ENCODE measurements at places on chromosomes 3 and 15.

- DNase-seq = no peak
Measured at GRCh38 chr3:143480344-143480743, 360.8 kb downstream of the CHST2 start.

GRCh38 chr3:118412503-118412902, 622.1 kb downstream of the IGSF11 start:
- no peak for DNase-seq

- peak; percentile 38 for DNase-seq
Measured at GRCh38 chr3:197736010-197736490, 654 bp downstream of the RUBCN start.

DNA sequence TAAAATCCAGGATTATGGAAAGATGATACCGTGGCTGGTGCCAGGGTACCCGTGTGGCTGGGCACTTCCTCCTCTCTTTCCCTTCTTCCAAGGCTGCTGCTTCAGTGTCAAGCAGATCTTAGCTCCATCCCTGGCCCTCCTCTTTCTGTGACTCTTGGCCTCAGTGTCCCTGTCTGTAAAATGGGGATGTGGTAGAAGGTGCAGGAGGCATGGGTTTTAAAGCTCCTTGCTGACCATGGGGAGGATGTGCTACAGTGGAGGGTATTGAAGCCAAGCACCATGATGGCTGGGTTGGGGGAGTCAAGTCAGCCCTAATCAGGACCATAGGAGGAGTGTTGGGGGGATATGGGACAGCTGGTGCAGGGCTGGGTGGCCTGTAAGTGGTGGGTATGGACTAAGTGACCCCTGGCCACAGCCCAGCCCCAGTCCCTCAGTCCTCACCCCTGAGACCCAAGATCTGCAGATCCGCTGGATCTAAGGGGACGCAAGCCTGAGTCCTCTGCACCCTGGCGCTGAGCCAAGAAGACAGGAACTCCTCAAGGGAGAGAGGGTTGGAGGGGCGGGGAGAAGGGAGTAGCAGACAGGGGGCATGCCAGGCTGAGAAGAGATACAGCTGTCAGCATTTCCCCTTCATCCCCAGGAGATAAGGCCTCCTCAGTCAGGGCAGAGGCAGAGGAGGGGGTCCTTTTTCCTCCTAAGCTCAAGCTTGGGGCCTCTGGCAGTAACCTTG, 12.0 kb downstream of the PTH1R start:
- DNase-seq = peak; percentile 44

DNA sequence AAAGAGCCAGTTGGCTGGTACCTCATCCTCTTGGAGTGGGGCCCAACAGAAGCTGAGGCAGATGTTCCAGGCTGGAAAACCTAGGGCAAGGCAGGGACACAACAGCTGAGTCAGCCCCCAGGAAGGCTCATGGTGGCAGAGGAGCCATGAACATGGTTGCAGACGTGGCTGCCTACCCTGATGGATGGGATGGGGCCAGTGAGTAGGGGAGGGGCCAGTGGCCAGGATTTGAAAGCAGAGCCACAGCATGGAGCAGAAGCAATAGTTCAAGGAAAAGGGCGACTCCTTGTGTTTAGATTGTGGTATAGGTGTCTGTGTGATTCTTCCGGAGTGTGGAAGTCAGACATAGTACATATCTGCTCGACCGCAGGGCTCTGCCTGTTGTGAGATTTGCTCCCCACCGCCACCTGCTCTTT, 24.2 kb downstream of the PXYLP1 start:
- peak; percentile 17 for DNase-seq

DNA sequence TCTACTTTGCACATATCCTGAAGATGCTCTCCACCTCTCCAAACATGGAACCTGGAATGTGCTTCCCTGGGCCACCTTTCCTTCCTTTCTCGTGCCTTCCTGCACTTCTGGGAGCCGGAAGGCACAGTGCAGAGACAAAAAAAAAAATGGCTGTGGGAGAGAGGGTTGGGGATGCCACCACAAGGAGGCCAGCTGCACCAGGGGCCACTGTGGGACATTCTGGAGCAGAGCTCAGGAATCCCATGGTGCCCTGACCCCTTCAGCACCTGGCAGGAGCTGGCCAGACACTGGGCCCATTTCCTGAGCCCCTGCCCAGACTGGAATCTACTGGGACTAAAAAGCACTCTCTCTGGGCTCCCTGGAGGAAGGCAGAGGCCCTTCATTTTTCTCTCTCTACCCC, 7.9 kb upstream of the BCL2L10 start:
- no peak for DNase-seq

DNA sequence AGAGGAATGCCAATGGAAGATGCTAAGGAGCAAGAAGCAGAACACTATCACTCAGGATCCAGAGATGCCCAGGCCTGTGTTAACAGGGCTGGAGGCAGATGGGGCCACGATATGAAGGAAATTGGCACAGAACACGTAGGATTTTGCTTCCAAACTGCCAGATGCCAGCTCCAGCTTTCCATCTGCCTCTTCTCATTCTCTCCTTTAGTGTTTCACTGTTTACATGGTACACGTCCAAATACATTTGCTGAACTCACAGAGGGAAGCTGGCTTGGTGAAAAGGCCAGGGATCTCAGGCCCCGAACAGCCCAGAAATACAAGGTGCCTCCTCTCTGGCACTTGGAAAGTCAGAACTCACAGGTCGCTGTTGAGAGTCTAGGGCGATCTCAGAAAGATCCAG, 187.0 kb downstream of the NTRK3 start:
- no peak for DNase-seq

DNA sequence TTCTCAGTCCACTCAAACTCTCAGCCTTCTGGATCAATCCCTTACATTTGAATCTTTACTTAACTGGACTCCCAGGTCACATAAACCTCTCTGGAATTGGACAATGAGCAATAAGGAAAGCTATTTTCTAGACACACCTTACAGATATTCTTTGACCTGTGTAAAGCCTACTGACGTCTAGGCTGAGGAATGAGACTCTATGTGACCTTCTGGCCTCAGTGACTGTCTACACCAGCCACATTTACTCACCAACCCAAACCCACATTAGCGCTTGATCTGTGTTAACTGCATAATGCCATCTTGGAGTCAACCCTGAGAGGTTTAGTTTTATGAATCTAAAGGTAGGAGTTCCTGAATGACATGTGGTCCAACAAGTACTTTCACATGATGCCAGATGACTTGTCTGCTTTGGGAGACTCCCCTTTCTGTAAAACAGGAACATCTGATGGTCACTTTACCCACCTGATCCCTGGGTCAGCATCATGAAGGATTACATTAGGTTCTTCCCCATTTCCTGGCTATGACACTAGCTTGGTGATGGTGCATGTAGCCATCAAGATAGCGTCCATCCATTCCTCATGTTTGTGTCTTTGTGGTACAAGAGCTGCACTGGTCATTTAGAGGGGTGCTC, 11.4 kb upstream of the COMMD2 start:
- DNase-seq = no peak

GRCh38 chr3:25593001-25593400, 71.7 kb downstream of the TOP2B start:
- no peak for DNase-seq

- peak; percentile 16 for DNase-seq
Measured at GRCh38 chr3:197331131-197331530, 32.7 kb upstream of the DLG1 start.

- no peak for DNase-seq
Measured at GRCh38 chr3:130971208-130971607, 55.4 kb downstream of the ASTE1 start.

DNA sequence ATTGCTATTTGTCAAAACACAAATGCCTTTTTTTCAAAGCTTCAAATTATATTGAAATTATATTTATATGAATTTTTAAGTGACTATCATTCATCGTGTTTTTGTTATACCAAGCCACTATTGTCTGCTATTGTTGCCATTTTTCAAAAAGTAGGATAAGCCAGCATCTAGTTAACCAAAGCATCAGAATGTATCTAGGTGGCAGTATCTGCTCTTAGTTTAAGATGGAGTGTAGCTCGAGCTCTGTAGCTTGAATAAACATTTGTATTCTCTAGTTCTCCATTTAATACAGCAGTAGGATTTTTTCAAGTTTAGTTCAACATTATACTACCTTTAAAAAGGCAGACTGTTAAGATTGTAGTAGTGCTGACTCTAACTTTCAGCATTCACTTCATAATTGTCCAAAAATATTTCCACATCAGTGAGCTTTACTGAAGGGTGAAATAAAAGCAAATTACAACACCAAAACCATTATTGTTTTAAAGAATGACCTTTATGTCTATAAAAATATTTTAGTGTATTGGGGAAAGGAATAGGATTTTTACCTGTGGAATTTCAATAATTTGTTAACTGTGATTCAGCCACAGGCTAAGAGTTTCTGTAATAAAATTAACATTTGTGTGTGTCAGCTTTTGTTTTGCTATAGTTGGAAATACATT, 19.6 kb upstream of the C15orf61 start:
- DNase-seq = peak; percentile 38

All from hematopoietic multipotent progenitor cell treated with erythropoietin and hydrocortisone succinate and interleukin-3 and kit ligand, for 8 days (in vitro differentiated cells).